ENCODE measurements at places on chromosomes 5 and 9.

DNA sequence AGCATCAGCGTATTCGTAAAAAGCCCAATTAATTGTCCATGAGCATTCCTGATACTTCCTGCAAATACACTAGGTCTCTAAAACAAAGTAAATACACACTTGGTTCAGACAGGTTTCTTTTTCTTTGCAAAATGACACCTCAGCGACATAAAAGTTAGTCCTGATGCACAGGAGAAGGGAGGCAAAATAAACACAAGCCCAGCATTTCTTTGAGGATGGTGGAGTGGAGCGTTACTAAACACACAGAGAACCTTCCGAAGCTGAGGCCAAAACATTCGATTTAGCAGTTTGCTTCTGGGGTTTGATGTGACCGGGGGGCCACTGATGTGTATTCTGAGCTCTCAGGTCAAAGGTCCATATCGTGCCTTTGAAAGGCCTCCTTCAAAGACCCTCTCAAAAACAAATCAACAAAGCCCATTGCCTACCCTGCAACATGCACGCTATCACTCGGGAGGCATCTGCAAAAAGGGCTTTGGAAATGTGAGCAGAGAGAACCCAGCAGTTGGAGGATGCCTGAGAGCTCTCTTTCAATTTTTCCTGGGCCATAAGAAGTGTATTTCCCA is 268.4 kb upstream of the PANK3 start:
- DNase-seq: no peak

DNA sequence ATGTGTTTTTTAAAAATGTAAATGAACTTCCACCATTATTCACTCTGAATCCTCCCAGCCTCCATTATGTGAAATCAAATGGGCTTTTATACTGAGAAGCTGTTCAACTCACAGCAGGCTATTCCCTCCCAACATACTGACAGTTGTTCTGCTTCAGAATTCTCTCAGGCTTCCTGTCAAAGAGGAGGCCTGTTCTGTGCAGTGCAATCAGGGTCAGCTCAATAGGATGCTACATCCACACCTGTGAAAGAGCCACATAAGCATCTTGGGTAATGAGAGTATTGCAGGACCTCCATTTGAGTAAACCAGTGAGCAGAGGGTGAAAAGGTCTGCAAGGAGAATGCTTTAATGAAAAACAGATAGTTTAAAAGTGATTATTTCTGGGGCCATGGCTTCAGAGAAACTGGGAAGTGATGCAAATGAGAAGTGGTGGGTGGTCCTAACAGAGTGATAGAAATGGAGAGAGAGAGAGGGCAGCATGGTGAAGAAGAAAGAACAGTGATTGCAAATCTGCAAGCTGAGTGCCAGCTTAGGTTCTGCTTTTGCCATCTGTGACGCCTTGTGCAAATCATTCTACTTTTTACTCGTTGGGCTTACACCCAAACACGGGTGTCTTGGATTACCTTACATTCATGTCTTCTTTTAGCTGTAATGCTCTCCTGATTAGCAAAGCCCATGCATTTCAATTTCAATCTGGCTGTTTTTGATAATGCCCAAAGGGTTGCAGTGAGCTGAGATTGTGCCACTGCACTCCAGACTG is 202.5 kb upstream of the NMUR2 start:
- no peak for DNase-seq

GRCh38 chr5:3381206-3381825 is 214.3 kb upstream of the IRX1 start:
- no peak for DNase-seq

DNA sequence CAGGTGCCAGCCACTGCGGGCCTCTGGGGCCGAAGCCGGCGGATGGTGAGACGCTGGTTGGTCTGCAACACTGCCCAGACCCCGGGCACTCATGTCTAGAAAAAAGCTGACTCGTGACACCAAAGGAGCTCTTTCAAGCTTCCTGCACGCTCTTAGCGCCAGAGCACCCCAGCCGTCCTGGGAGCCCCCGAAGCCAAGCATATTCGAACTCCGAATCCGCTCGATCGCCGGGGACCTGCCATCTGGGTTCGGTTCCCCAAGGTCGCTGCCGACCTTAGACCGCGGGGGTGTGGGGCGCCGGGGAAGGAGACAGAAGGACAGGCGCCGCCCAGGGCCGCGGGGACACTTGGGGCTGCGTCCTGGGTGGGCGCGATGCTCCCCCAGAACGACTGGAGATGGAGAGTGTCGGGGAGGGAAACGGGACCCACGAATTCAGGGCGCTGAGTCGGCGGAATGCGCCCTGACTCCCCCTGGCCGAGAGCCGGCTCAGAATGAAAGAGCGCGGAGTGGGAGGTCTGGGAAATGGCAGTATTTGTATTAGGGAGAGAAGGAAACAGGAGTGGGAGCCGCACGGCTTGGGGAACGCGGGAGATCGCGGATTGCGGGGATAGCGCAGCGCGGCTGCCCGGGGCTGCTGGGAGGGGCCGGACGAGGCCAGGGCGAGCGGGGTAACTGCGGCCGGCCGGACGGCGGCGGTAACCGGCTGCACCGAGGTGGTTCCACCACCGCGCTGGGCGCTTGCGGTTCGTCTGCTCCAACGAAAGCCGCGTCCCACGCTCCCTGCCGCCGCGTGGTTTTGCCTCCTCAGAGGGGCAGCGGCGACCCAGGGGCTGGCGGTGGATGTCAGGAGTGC is 20.1 kb upstream of the MARCHF6 start:
- no peak for DNase-seq

DNA sequence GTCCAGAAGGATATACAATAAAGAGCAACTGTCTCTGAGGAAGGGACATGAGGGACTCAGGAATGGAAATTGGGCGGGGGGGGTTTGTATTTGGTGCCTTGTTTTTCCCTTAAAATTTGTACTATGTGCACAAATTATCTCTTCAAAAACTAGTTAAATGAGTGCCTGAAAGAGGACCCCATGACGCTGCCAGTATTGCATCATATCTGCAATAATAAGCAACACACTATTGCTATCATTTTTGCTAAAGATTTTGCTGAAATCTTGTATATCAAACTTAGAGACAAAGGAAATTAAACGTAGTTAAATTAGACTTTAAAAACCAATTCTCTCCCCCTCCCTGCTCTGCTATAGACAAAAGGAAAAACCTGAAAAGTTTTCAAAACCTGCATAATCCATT is 89.7 kb upstream of the SLC30A5 start:
- no peak for DNase-seq

GRCh38 chr9:133581011-133581410 is 28.2 kb downstream of the FAM163B start:
- no peak for DNase-seq

- DNase-seq: no peak
Observed at GRCh38 chr9:34507966-34508365, 14.8 kb downstream of the ENHO start.

Measured in GM12864 (cell line).